AG09319 (cell line): ENCODE measurements at places on chromosomes 7 and 10.

- DNase-seq, result no peak
These were observed 494.8 kb downstream of the PARD3 start for GRCh38 chr10:34320265-34320664.

DNA sequence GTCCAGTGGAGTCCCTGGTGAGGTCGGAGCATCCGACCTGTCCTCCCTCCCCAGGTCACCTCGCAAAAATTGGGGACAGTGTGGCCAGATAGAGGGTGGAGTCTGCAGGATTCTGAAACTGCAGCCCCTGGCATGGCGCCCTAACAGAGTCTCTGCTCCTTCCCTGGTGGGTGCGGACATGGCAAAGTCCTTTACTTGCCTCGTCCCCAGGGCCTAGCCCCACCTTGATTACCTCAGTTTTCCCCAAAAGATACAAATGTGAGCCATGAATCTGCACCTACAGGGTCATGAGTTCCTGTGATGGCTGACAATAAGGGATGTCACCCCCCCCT, 47.7 kb downstream of the NPVF start:
- DNase-seq, result no peak

DNA sequence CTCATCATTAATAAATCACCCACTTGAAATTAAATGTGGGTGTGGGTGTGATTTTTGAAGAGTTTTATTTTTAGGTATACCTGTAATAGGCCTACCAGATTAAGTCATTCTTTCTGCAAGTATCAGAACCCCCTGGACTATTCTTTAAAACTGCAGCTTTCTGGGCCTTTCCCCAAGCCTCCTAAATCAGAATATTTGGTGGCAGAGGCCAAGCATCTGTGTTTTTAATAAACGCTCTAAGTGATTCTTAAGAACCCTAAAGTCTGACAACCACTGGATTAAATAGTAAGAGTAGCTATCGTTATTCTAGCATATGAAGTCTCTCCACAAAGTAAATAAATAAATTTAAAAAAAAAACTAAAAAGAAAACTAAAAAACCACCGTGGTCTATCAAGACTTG, 703.0 kb upstream of the NRP1 start:
- no peak for DNase-seq

DNA sequence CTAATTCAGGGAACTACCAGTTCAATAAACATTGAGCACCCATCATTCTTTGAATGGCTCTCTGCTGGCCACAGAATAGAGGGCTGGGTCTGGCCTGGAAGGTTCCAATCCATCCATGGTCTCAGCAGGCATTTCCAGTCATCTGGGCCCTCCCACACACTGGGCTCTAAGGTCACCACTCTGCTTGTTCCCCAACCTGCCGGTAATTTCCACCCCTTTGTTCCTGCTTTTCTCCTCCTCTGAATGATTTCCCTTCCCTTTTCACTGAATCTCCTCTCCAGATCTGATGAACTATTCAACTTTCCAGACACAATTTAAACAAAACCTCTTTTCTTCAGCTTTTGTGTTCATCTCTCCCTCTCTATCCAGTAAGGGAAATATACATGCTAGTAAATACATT, 2.6 kb downstream of the BZW2 start:
- DNase-seq, result no peak

- DNase-seq, result peak; percentile 24
These were observed 221.5 kb downstream of the INHBA start for GRCh38 chr7:41481353-41481752.

GRCh38 chr7:130683026-130683425, 3.3 kb downstream of the TSGA13 start:
- DNase-seq, result peak; percentile 3

DNA sequence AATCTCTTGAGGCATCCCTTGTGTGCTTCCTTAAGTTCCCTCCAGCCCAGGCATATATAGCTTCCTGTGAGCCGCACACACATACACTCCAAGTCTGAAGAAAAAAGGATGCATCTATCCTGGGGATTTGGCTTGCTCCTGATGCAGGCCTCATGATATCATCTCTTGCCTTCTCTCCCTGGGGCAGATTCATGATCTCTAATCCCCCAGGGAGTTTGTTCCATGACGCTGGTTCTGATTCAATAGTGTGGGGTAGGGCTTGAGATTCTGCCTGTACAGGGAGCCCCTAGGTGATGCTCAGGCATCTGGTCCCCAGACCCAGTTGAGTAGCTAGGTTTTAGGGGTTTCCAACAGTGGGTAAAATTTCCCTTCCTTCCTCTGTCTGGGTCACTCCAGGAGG, 1.5 kb downstream of the PON1 start:
- DNase-seq, result no peak

DNA sequence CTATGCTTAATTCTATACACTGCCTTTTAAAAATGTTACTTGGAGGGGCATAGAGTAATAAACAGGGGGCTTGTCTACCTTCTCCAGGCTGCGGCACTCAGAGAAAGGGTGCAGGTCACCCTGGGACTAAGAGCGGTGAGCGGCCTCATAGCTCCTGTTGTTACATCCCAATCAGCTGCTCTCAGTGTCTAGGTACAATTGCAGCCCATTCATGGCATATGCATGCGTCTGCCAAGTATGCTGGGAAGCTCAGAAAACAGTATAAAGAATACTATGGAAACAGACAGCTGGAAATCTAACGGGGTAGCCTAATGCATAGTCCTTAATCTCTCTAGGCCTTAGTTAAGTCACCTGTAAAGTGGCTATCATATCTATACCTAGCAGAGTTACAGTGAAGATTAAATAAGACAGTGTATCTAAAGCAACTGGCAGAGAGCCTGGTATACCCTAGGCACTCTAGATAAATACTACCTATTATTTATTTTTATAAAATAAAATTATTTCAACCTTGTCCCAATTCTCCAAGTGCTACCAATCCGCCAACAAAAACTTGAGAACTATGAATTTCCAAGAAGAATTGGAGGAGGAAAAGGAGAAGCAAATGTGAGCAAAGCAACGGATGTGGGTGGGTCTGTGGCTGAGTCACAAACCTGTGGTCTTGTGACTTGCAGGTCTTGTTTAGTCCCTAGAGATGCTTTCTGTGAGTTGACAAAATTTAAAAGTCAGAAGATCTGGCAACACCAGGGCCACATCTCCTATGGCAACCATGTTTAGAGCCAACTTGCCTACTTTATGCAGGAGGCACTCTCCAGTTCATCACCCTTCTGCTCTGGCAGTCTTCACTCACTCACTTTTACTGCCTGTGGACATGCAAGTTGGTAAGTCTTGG, 183.0 kb downstream of the RAPGEF5 start:
- no peak for DNase-seq

DNA sequence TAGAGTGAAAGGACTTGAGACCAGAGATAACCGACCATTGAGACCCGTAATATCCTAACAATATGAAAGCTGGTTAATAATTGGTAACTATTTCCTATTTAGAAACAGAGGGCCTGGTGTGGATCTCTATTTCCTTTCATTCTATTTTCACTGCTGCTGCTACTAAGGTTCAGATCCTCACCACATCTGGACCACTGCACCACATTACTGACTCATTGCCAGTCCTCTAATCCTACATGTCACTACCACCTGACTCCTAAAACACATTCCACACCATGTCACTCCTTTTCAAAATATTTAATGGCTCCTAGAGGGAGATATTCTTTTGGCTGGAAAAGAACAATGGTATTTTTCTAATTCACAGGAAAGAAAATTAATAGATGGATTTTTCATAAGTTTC, 6.4 kb downstream of the USP54 start:
- no peak for DNase-seq

DNA sequence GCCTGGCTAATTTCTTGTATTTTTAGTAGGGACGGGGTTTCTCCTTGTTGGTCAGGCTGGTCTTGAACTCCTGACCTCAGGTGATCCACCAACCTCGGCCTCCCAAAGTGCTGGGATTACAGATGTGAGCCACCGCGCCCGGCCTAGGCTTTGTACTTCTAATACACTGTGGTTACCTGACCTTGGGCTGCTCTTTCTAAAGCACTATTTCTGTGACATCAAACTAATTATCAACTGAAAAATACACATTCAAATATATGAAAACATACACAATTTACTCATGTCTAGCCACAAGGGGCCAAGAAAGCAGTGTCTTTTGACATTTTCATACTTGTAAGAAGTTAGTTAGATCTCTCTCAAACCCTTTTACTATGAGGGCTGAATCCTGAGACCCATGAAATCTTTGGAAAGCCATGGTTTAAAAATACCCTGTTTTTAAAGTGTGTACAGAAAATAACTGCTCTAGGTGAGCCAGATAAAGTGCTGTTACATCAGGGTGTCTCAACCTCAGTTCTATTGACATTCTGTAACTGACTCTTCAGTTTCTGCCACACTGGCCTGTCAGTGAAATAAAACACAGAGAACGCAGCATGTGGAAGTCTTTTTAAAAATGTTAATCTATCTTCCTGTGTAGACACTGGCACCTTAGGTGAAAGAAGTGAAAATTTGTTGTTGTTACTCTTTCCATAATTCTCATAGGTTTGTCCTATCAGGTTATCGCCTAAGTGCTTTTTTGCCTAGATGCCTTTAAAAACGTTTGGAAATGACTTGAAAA, 58.8 kb downstream of the CREM start:
- DNase-seq, result no peak

DNA sequence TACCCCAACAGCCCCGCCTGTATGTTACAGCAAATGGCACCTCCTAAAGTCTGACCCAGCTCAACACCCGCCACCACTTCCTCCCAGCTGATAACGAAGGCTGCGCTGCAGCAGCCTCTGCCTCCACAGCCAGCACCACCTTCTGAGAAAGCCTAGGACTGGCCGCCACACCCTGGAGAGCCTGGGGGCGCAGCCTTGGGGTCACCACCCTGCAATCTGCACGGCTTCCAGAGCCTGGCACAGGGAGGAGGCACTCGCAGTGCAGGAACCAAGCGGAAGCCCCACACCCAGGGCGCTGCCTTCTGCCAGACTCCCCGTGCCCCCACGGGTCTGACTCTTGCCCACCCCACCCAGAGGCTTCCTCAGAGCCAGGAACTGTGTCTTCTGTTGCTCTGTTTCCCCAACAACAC, 112.5 kb downstream of the MAD1L1 start:
- DNase-seq, result no peak

DNA sequence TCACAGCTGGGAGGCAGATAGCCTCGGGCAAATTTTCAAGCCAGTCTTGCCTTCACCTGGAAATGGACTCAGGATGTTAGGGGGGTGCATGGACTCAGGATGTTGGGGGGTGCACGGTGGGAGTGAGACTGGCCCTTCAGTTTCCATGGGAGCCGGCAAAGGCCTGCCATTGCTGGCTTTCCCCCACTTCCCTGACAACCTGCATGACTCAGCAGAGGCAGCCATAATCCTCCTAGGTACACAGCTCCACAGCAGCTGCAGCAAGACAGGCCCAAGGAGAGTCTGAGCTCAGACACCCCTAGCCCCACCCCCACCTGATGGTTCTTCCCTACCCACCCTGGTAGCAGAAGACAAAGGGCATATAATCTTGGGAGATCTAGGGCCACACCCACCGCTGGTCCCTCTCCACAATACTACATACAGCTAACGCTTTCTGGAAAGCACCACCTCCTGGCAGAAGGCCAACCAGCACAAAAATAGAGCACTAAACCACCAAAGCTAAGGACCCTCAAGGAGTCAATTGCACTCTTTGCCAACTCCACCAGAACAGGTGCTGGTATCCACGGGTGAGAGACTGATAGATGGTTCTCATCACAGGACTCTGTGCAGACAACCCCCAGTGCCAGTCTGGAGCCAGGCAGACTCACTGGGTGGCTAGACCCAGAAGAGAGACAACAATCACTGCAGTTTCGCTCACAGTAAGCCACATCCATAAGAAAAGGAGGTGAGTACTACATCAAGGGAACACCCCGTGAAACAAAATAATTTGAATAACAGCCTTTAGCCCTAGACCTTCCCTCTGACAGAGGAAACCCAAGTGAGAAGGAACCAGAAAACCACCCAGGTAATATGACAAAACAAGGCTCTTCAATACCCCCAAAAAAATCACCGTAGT, 18.3 kb downstream of the C7orf25 start:
- no peak for DNase-seq

DNA sequence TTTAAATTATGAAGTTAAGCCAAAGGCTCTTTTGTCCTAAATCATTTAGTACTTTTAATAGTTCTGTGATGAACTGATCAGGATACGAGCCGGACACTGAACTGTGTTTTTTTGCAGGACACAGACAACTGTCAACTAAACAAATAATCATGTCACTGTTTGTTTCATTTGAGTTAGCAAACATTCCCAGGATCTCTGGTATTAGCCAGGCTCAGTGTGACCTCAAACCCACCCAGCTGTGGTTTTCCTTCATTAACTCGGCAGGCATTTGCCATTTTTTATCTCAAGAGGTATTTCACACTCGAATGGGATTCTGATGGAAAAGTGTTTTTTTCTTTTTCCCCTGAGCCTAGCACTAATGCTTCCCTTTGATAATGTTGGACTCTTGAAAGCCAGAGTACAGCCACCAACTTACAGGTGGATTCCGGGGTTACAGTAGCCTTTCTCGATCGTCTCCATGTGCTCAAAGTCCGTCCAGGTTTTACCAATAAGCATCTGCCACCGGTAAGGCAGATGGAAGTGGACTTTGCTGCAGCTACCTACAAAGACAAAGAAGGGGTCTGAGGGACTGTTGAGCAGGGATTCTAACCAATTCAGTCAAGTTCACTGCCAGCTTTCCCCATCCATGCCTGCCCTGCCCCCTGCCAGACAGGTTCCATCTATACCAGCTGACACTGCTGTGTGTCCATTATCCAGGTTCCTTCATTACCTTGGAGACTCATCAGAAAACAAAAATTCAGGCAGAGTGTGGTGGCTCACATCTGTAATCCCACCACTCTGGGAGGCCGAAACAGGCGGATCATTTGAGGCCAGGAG, 33.4 kb downstream of the ZC3HAV1 start:
- DNase-seq, result no peak

- no peak for DNase-seq
These were observed 796 bp downstream of the CDK14 start for GRCh38 chr7:90596671-90597562.

DNA sequence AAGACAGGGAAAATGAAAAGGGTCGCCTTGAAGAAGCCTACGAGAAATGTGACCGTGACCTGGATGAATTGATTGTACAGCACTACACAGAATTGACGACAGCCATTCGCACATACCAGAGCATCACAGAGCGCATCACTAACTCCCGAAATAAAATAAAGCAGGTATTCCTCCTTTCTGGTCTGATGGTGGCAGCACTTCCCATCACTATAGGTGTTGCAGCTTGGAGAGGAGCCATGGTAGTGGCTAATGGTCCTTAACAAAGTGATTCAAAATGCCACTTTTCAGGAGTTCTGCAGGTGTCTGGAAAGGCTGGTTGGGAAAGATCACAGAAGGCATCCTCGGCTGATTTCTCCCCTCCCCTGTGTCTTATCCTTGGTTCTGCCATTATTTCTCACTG, 22.1 kb downstream of the EXOC4 start:
- no peak for DNase-seq

GRCh38 chr10:88507404-88507803, 75.7 kb downstream of the RNLS start:
- no peak for DNase-seq

- DNase-seq, result no peak
These were observed 483.9 kb downstream of the SH2D4B start for GRCh38 chr10:81021428-81022129.

GRCh38 chr10:58952162-58952601, 224.3 kb upstream of the PHYHIPL start:
- peak; percentile 42 for DNase-seq
